SIG-M5 (cell line): ENCODE measurements at places on chromosomes 5 and 9.
A peak's percentile ranks its signal among the peaks of the same experiment; 100 is the strongest.

DNA sequence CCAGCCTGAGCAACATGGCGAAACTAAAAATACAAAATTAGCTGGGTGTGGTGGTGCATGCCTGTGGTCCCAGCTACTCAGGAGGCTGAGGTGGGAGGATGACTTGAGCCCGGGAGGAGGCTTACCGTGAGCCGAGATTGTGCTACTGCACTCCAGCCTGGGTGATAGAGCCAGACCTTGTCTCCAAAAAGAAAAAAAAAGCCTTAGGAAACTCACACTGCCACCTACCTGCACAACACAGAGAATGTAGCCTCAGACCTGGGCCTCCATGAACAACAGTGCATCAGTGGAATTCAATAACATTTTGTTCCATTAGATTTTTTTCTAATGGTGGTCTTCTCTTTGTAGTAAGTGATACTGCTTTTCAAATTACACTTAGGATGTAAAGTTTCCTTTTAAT, 63.8 kb upstream of the RARS1 start:
- DNase-seq: no peak

DNA sequence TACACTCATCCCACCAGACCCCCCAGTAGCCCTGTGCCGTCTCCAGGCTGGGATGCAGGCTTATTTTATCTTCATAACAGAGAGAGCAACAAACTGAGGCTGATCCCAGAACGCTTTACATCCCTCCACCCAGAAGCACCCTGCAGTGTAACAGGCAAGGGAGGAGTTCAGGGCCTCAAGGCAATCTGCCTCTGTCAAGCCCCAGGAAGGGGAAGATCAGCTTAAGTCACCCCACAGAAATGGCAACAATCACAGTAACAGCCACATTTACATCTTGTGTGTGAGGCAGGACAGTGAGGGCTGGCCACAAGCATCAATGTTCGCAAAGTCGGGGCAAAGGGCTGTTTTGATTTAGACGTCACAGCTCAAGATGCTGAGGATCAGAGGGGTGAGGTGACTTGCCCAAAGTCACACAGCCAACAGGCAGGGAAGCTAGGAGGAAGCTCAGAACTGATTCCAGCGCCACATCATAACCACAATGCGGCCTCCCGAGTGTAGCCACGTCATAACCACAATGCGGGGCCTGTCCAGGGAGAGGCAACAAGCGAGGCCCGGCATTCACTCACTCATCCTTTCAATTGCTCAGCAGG, 14.4 kb downstream of the STK10 start:
- DNase-seq: peak; percentile 33

- no peak for DNase-seq
Observed at GRCh38 chr5:175457466-175457865, 13.5 kb upstream of the DRD1 start.

DNA sequence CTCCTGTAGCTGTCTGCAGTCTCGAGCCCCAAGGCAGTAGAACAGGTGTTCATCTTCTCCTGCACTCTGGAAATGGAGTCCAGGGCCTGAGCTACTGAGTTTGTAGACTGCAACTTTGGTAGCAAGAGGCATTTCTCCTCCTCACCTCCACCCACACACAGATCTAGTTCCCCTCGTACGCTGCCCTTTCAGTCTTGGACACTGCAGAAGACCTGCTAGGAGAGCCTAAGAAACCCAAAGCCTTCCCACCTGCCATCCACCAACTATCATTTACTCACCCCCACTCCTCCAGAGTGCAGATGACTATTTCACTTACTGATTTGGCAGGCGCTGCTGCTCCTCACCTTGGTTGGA, 59.0 kb downstream of the KCNIP1 start:
- no peak for DNase-seq

- no peak for DNase-seq
Observed at GRCh38 chr9:4859035-4859434, 66.3 kb downstream of the RCL1 start.

DNA sequence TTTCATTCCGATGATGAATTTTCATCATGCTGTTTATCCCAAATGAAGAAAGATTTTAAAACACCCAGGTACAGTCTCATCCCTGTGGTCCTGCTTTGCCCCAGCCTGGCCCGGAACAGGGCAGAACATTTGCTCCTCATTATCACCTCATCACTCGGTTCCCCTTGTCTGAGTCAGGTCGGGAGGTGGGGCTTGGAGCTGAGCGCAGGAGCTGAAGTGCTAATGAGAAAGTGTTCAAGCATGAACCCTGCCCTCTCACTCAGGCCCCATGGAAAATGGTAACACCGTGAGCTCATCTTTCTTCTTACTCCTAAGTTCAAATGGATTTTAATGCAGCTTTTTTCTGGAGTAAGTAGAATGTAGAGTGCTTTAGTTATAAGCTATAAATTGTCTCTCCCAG, 466.2 kb downstream of the KDM4C start:
- DNase-seq: no peak

DNA sequence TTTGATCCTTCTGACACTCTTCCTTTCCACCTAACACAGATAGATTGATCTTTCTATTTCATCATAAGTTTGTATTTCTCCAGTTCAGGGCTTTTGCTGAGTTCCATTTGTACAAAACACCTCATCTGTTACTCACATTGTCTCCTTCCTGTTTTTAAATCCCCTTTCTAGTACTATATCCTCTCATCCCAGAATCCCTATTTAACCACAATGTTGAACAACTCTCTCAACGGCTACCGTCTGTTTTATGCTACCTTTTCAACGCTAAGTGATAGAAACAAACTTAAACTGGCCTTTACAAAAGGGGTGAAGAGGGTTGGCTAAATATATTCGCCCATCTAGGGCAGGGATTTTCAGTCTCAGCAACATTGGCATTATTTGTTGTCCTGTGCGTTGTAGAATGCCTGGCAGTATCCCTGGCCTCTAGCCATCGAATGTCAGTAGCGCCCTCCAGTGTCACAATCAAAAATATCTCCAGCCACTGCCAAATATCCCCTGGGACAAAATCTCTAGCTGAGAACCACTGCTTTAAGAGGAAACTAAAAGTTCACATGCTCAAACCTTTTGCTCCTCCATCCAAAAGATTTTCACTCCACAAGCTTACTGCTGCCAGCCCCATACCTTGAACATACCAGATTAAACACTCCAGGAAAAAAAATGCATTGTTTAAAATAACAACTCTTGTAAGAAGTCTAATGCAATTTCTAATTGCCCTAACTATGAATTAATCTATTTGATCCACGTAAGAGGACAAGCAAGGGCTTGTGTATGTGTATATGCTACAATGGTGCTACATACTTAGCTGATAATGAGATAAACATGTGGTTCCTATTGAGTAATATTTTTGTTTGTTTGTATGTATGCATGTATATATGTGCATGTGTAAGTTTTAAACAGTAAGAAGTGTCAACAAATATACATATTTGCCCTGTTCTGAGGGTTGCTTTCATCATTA, 344.0 kb downstream of the PTPRD start:
- DNase-seq: no peak

DNA sequence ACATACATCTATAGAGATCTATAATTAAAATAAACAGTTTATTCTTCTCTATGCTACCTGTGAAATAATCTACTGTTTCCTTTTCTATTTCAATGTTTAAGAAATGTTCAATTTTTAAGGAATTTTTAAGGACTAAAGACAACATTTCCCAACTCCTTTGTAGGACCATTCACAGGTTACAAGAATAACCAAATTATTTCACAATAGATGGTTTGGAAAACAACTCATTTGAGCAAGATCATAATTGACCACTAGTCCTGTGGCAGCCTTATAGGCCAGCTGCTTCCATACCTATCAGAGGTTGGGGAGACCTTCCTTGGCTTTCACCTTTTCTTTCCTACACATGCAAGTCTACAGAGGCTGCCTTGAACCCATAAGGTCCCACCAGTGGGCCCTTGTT, 193.7 kb downstream of the TTC39B start:
- DNase-seq: no peak

DNA sequence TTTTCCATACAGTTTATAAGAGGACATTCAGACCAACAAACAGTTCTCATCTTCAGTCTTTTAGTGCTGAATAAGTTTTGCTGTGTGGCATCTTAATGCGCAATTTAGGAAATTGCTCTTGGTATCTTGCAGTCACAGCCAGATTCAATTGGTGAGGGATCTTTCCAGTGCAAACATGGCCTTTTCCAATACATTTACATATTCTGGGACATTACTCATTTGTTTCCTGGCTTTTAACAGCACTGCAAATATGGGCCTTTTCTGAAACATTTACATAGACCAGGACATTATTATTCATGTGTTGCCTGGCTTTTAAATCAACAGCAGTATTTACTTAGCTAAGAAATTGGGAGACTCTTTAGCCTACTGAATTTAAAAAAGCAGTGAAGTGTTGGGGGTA, 22.7 kb downstream of the ANKRD33B start:
- DNase-seq: no peak

DNA sequence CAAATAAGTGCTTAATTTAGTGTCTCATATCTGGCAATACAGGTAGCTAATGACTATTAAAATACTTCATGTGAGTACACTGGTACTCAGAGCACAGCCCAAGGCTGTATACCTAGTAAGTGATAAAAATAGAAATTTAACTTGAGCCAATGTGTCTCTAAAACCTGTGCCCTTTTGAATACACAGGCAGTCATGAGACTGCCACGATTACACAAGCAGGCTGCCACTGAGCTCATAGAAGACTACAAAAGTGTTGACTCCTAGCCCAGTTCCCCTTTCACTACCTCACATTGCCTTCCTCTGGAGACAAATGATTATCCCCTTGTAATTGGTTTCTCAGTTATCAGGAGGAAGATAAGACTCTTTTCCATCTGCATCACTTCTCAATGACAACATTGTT, 66.3 kb upstream of the PAPPA start:
- DNase-seq: no peak

- no peak for DNase-seq
Observed at GRCh38 chr9:98094316-98094715, 24.7 kb downstream of the TRIM14 start.

DNA sequence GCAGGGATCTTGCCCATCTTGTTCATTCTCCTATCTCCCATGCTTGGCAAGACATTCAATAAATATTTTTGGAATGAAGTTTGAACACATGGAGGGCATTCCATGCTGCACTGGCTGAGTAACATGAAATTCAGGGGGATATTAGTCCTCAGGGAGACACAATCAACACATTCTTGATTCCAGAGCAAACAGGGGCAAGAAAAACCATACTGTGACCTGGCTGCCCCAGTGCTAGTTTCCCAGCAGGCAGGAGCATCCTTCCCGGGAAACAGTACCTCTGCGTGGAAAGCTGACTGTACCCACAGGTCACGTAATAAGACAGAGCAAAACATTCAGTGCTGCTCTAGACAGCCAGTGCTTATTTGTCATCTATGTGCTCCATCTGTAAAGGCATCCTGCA, 66.3 kb upstream of the SPOCK1 start:
- no peak for DNase-seq

- DNase-seq: no peak
Observed at GRCh38 chr9:102840335-102840734, 154.8 kb upstream of the CYLC2 start.

DNA sequence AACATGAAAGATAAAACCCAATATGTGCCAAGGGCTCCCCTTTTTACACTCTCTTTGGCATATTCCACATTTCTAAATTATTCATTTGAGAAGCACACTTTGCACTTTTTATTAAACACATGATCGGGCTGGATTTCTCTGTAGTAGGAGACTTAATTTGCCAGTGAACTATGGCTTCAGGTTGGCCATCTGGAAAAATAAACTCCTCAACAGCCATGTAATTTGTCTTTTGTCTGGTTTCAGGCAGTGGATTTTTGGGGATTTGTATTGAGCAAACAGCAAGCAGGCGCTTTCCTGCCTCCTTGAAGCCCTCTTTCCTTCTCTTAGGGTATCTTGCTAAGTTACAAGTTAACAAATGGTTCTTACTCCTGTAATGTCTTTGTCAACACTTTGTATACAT, 73.0 kb upstream of the DMRTA1 start:
- no peak for DNase-seq

DNA sequence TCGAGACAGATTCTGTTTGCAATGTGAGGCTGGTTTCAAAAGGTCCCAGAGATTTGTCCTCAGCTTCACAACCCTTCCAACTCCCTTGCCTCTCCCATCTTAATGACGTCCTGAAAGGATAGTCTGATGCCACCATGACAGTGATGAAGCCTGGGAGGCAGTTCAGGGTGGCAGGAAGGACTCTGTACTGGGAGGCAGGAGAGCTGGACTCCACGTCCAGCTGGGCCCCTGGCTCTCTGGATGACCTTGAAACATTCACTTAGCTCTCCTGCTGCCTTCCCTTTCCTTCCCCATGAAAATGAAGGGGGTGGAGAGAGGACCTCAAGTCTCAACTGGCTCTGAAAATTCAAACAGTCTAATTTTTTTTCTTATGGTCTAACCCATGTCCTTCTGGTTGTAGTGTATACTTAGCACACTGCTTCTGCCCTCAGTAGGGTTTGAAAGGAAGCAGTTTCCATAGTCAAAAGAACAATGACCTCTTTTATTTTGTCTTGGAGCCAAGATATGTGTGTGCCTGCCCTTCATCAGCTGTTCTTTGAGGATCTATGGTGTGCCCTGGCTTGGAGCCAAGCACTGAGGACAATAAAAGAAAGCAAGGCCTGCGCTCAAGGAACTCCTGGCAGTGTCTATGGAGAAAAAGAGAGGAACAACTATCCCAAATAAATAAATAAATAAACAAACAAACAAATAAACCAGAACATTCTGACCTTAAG, 188.3 kb downstream of the GRIA1 start:
- no peak for DNase-seq

GRCh38 chr5:113824307-113824706, 310.8 kb downstream of the YTHDC2 start:
- no peak for DNase-seq

DNA sequence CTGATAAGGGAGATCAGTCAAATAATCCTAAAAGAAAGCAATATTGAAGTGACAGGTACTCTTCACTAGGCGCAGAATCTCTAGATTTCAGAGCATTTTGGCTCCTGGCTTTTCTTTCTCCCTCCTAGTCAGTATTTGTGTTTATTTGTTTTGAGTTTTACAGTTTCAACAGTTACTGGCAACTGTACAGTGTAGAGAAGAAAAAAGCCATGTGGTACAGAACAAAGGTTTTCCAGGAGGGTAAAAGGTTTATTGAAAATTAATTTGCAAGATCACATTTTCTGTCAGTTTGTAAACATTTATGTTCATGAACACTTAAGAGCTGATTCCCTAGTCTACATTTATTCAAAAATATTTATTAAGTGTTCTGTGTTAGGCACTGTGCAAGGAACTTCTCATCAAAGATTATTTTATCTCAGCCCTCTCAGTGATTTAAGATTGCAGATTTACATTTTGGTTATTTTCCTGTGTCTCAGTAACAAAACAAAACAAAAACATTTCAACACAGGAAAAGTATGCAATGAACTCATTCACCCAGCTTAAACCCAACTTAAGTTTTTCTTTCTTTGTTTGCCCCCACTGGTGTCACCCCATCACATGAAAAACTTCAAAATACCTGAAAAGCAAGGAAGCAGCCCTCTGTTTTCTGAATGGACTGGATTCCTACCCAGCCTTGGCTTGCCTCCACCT, 12.9 kb downstream of the MINAR2 start:
- no peak for DNase-seq

GRCh38 chr5:1162751-1163150, 38.6 kb upstream of the SLC6A19 start:
- DNase-seq: no peak

- DNase-seq: no peak
Observed at GRCh38 chr5:132008961-132009680, 2.3 kb downstream of the ACSL6 start.

GRCh38 chr9:108744641-108745040, 111.1 kb downstream of the ACTL7B start:
- no peak for DNase-seq

- peak; percentile 23 for DNase-seq
Observed at GRCh38 chr9:34862043-34862442, 96.0 kb upstream of the PHF24 start.

- no peak for DNase-seq
Observed at GRCh38 chr9:81522716-81523551, 166.4 kb downstream of the TLE1 start.

- no peak for DNase-seq
Observed at GRCh38 chr9:128420060-128420650, 502 bp upstream of the CERCAM start.
